ENCODE measurements at places on chromosomes 4 and X.

DNA sequence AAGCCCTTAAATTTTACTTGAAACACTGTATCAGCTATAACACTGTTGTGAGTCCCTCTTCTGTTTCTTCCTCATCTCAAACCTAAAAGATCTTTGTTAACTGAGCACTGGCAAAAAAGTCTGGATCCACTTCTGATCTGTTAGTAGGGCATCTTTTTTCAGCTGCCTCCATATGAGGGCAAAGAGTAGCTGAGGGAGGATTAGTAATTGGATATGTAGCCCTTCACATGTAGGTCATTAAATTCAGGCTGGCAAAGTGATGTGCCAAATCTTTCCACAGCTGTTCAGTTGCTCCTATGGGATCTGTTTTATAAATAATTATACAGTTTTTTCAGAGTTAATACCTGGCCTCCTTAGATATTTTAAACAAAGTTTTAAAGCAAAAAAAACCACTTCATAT lies 1.1 kb upstream of the TRMT10A start:
- DNase-seq = no peak

- no peak for DNase-seq
These were observed 105.2 kb upstream of the GATB start for GRCh38 chr4:151865744-151866591.

- DNase-seq = no peak
These were observed 100.2 kb upstream of the JADE1 start for GRCh38 chr4:128709268-128709667.

DNA sequence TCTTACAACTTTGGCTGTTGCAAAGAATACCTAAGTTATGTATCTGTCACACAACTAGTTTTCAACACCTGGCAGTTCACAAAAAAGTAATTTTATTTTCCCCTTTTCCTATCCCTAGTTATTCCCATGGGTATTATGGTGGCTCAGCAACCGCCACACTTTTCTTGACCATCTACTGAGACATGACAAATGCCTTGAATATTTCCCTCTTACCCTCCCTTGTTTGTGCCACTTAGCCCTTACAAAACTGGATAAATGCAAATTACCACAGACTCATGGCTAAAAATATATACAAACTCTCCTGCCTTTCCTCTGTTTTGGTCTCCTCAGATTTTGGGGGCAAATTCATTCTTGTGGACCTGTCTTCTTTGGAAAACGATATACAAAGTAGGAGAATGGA lies 72.1 kb downstream of the AMOT start:
- no peak for DNase-seq

DNA sequence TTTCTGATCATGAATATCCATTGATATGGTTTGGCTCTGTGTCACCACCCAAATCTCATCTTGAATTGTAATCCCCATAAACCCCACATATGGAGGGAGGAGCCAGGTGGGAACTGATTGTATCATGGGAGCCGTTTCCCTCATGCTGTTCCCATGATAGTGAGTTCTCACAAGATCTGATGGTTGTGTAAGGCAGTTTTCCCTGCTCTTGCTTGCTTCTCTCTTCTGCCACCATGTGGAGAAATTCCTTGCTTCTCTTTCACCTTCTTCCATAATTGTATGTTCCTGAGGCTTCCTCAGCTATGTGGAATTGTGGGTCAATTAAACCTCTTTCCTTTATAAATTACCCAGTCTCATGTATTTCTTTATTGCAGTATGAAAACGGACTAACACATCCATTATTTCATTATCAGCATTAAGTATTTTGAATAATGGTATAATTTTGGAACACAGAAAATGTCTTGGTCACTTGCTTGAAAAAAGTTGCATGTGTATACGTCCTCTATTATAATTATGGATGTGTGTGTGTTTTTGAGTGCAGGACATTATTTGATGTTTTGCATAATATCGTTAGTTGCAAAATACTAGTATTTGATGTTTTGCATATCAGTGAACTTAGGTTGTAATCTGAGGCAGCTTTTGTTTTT lies 334.6 kb downstream of the PCDH10 start:
- DNase-seq = no peak

GRCh38 chr4:88537709-88538108 lies 14.1 kb upstream of the PYURF start:
- no peak for DNase-seq

- DNase-seq = no peak
These were observed 15.2 kb downstream of the BCOR start for GRCh38 chrX:40082447-40083119.

DNA sequence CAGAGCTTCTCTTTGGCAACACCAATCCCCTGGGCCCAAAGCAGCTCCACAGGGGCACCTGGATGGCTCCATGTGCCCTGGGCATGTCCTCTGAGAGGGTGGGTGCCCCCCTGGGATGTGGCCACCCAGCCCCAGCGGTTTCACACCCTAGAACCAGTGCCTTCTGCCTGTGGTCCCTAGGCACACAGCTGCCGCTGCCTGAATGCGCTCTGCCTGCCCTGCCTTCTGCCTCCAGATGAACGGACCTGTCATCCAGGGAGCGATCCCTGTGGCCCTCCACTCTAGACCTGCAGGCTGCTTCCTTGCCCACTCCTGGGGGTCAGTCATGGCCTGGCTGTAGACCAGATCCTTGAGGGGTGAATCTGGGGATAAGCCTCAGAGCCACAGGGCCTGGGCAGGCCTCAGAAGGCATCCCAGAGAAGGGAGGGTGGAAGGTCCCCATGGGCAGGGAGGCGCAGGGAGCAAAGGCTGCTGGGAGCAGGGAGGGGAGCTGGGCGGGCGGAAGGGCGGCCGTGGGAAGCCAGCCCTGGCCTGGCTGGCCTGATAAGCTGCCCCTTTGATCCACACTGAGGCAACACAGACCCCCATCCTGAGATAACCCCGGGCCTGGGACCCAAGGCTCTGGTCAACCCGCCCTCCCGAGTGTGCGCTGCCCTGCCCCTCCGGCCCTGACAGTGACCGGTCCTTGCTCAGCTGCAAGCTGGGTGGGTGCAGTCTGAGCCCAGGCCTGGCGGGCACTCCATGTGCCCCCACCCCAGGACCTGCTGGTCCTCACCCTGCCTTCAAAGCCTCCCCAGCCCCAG lies 8.1 kb upstream of the FGFR3 start:
- DNase-seq = no peak

Measured in sciatic nerve (tissue), 2 donors.